ENCODE measurements at places on chromosomes 1 and 21.

GRCh38 chr1:209059981-209060380 is 523.5 kb upstream of the CAMK1G start:
- DNase-seq = no peak

GRCh38 chr1:85361606-85362296 is 85.3 kb upstream of the BCL10 start:
- no peak for DNase-seq

GRCh38 chr1:208187499-208188041 is 56.6 kb downstream of the PLXNA2 start:
- no peak for DNase-seq

GRCh38 chr1:28869952-28870351 is 44.4 kb upstream of the EPB41 start:
- no peak for DNase-seq

DNA sequence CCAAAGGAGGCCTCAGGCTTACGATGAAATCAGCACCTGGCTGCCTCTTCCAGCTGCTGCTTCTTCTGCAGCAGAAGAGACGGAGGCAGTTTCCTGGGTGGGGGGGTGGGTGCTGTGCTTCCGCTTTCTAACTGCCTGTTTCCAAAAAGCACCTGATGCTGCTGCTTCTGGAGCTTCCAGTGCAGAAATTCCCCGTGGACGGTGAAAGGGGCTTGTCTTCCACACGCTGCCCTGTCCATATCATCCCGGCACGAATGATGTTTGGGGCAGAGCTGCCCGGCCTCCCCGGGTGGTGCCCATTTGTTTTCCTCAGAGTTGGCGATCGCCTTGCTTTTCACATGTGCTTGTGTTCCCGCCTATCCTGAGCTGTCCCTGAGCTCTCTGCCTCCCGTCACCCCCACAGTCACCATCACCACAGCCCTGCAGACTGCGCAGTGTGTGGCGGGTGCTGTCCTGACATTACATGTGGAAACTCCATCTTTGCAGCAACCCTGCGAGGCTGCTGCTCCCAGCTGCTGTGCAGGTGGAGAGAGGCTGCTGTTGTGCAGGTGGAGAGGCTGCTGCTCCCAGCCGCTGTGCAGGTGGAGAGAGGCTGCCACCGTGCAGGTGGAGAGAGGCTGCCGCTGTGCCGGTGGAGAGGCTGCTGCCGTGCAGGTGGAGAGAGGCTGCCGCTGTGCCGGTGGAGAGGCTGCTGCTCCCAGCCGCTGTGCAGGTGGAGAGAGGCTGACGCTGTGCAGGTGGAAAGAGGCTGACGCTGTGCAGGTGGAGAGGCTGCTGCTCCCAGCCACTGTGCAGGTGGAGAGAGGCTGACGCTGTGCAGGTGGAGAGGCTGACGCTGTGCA is 1.8 kb downstream of the TTLL10 start:
- no peak for DNase-seq

- no peak for DNase-seq
These were observed 622 bp upstream of the TMPRSS2 start for GRCh38 chr21:41508415-41509144.

DNA sequence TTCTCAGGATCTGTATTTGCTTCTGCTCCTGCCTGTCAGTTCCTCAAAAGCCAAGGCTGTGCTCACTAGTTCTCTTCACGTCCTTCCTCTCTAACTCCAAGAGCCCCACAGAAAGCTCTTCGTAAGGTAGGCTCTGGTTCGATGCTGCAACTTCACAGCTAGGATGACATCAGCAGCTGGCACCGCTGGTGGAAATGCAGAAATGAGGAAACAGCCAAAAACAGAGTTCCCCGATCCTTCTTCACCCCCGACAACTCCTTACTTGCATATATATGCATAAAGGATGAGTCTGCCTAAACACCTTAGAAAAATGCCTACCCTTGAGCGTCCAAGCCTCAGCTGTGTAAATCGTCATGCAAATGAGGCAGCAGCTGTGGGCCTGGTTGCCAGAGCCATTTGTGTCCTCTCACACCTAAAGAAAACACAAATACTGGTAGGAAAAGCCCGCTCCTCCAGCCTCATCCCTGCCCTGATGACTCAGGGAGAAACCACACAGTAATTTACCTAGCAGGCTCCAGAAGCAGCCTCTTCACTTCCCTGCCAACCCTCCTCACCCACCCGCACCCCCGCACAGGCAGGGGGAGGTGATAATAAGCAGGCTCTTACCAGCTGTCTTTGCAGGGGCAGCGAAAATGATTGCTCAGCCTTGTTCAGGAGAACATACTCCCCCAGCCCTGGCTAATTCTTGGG is 28.2 kb downstream of the BATF3 start:
- no peak for DNase-seq

DNA sequence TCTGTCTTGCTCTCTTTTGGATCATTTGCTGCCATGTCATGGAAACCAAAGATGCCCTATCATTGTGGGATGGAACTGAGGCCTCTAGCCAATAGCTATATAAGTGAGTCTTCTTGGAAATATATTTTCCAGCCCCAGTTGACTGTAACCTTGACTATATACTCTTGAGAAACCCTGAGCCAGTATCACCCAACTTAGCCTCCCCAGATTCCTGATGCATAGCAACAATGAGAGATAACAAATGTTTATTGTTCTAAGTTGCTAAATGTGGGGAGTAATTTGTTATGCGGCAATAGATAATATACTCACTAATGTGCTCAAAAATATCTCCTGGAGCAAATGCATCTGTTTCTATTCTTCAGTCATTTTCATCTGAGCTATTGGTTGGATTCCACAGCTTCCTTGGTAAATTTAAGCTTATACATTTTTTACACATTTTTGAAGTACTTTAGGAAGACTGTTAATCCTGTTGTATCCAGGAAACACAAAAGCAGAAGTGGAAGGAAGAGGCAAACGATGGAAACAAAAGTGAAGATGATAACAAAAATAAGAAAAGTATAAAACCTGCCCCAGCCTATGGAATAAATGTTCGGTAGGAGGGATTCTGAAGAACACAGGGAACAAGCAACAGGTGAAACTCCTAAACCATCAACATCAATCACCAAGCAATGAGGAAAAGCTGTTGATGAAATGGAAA is 6.3 kb upstream of the SRRM1 start:
- DNase-seq = no peak

GRCh38 chr1:59814180-59814900 is 409 bp upstream of the HOOK1 start:
- DNase-seq = peak; percentile 89

GRCh38 chr1:1161683-1162079 is 12.0 kb upstream of the TTLL10 start:
- DNase-seq = no peak

GRCh38 chr1:171582589-171582988 is 39.5 kb upstream of the MYOCOS start:
- no peak for DNase-seq

- no peak for DNase-seq
These were observed 333.6 kb downstream of the NPHP4 start for GRCh38 chr1:5658340-5659316.

DNA sequence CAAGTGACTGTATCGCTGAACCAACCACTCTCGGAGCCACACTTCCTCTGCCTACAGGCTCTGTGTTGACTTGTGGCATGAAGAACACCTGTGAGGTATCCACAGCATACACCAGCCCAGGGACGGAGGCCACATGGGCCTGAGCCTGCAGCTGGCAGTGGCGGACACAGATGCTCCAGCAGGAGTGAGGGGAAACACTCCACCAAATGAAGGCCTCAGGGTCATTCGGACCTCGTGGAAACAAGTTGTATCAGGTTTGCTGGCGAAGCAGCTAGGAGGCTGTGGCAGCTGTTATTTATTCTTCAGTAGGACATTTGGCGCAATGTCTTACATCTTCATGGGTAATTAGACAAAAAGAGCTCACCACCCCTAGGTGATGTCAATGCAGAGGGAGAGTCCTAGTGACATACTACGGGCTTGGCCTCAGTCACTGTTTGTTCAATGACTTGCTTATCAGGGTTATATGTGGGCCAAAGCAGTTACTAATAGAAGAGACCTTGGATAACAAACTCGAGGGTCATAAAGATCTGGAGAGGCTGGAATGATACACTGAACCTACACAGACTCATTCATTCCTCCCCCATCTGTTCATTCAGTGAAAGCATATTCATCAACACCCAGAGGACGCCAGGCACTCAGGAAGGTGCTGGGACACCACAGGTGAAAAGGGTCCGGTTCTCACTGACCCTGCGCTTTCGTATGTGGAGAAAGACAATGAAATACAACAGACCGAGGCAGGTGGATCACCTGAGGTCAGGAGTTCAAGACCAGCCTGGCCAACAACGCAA is 11.6 kb upstream of the ETS2 start:
- no peak for DNase-seq

- DNase-seq = no peak
These were observed 52.1 kb downstream of the SYDE2 start for GRCh38 chr1:85148524-85149250.

GRCh38 chr1:228795596-228795995 is 60.3 kb downstream of the RHOU start:
- no peak for DNase-seq

GRCh38 chr1:36657826-36658225 is 175.1 kb upstream of the CSF3R start:
- no peak for DNase-seq

DNA sequence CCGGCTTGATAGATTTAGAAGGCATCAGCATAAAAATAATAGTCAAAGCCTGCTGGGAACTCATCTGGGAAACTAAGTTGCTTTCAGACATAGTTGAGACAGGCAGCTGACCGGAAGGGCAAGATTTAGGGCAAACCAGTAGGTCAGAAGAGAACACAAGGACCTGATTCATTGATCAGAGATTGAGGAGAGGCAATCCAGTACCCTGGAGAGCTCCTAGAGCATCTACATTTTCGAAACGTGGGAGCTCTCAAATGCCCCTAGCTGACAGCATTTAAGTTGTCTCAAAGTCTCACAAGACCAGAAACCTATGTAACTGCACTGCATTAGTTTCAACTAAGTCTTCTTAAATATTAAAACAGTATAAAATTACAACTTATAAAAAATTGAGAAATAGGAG is 22.9 kb upstream of the MTF2 start:
- DNase-seq = no peak

- no peak for DNase-seq
These were observed 88.2 kb upstream of the ABCD3 start for GRCh38 chr1:94329986-94330385.

All from right renal cortex interstitium (tissue), 3 donors.